ENCODE measurements at places on chromosomes 12 and 14. TPM values are rescaled to one million over a fixed set of nuclear protein-coding genes. Genes with fewer than 3 reads are reported as not detected.

DENND5B gene
- total RNA-seq, result 0.43 TPM

CABP1 gene
- total RNA-seq, result 0.50 TPM

NR1H4 gene
- total RNA-seq, result not detected

IL23A gene
- 41.3 TPM for total RNA-seq

GPR135 gene
- total RNA-seq, result 1.5 TPM

HOXC11 gene
- not detected for total RNA-seq

CLEC6A gene
- total RNA-seq, result not detected

DNA sequence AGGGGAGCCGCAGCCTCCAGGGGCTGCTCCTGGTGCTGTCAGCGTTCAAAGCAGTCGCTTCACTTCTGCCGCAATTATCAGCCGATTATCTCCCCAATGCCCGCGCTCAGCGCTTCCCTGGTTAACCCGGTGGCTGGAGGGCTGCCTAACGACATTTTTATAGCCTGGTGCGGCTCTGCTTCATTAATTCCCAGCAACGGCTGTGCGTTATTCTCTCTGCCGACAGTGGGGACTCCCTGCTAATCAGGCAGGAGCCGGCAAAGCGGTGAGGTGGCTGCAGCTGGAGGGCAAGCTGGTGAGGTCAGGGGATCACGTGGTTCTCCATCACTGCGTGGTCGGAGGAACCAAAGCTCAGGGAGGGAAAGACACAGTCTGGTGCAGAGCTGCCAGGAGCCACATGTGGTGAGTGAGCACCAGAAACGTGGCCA lies 62.9 kb downstream of the GLRX5 start:
- no peaks in the 10 kb centered on the region for H3K36me3 ChIP-seq
- DNase-seq, result peak; percentile 41
- H3K4me1 ChIP-seq, result no peaks in the 10 kb centered on the region
- no peak overlapping the region for H3K27ac ChIP-seq
- peaks cover 18% of the 10 kb centered on the region for H3K27me3 ChIP-seq

GRCh38 chr12:115504306-115505290 lies 772.9 kb downstream of the MED13L start:
- H3K4me1 ChIP-seq, result no peaks in the 10 kb centered on the region
- H3K36me3 ChIP-seq, result no peaks in the 10 kb centered on the region
- no peak overlapping the region for H3K4me3 ChIP-seq
- no peak for DNase-seq

DNA sequence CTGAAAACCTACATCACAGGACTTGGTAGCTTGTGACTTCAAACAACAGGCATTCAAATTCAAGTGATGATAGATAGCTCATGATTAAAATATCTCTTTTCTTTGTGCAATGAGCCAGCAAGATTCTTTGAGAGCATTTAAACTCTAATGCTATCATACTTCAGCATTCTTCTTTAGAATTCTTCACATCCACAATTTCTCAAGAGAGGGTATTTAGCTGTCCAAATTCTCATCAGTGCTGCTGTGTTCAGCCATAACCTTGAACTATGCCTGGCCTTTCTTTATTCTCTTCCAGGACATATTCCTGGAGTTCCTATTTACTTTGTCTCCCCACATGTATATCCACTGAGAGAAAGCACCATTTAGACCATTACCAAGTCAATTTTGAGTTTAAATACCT lies 321.1 kb downstream of the EGLN3 start:
- no peaks in the 10 kb centered on the region for H3K4me1 ChIP-seq
- H3K36me3 ChIP-seq, result no peaks in the 10 kb centered on the region
- no peak for DNase-seq
- H3K27ac ChIP-seq, result no peak overlapping the region

GRCh38 chr12:20197411-20197810 lies 170.9 kb upstream of the PDE3A start:
- no peak for DNase-seq
- H3K4me1 ChIP-seq, result no peaks in the 10 kb centered on the region
- no peak overlapping the region for H3K4me3 ChIP-seq
- H3K36me3 ChIP-seq, result no peaks in the 10 kb centered on the region
- H3K27me3 ChIP-seq, result no peaks in the 10 kb centered on the region

GRCh38 chr12:2198005-2198501 lies 145.3 kb downstream of the CACNA1C start:
- no peaks in the 10 kb centered on the region for H3K36me3 ChIP-seq
- no peak for DNase-seq
- H3K4me1 ChIP-seq, result no peaks in the 10 kb centered on the region
- H3K27ac ChIP-seq, result no peak overlapping the region
- peaks cover 3% of the 10 kb centered on the region for H3K27me3 ChIP-seq

GRCh38 chr12:55797068-55797467 lies 20.5 kb downstream of the SARNP start:
- H3K27ac ChIP-seq, result no peak overlapping the region
- peak; percentile 25 for DNase-seq
- H3K27me3 ChIP-seq, result no peaks in the 10 kb centered on the region
- peaks cover 17% of the 10 kb centered on the region for H3K4me1 ChIP-seq

GRCh38 chr12:62471734-62472133 lies 5.1 kb downstream of the MON2 start:
- peaks cover 7% of the 10 kb centered on the region for H3K36me3 ChIP-seq
- no peak overlapping the region for H3K4me3 ChIP-seq
- H3K27ac ChIP-seq, result no peak overlapping the region
- no peaks in the 10 kb centered on the region for H3K27me3 ChIP-seq
- H3K4me1 ChIP-seq, result peaks cover 30% of the 10 kb centered on the region

GRCh38 chr12:46560874-46561273 lies 188.3 kb upstream of the SLC38A2 start:
- no peaks in the 10 kb centered on the region for H3K27me3 ChIP-seq
- H3K36me3 ChIP-seq, result peaks cover 9% of the 10 kb centered on the region
- no peak overlapping the region for H3K4me3 ChIP-seq
- H3K27ac ChIP-seq, result no peak overlapping the region

- H3K27me3 ChIP-seq, result no peaks in the 10 kb centered on the region
- no peaks in the 10 kb centered on the region for H3K36me3 ChIP-seq
- no peak for DNase-seq
- no peak overlapping the region for H3K27ac ChIP-seq
Measured at GRCh38 chr12:115172521-115172920, 488.5 kb upstream of the TBX3 start.

- no peaks in the 10 kb centered on the region for H3K27me3 ChIP-seq
- H3K27ac ChIP-seq, result no peak overlapping the region
- no peak for DNase-seq
- H3K4me3 ChIP-seq, result no peak overlapping the region
Measured at GRCh38 chr14:39203659-39204606, 28.9 kb downstream of the PNN start.

GRCh38 chr14:100828031-100828769 lies 2.3 kb downstream of the MEG3 start:
- H3K27me3 ChIP-seq, result peaks cover 37% of the 10 kb centered on the region
- no peak overlapping the region for H3K27ac ChIP-seq
- DNase-seq, result no peak
- no peak overlapping the region for H3K4me3 ChIP-seq
- H3K4me1 ChIP-seq, result peaks cover 5% of the 10 kb centered on the region

- peak; percentile 72 for DNase-seq
- peaks cover 34% of the 10 kb centered on the region for H3K4me1 ChIP-seq
- H3K4me3 ChIP-seq, result no peak overlapping the region
- H3K27me3 ChIP-seq, result peaks cover 19% of the 10 kb centered on the region
Measured at GRCh38 chr12:11958221-11959091, 112.3 kb upstream of the BCL2L14 start.

DNA sequence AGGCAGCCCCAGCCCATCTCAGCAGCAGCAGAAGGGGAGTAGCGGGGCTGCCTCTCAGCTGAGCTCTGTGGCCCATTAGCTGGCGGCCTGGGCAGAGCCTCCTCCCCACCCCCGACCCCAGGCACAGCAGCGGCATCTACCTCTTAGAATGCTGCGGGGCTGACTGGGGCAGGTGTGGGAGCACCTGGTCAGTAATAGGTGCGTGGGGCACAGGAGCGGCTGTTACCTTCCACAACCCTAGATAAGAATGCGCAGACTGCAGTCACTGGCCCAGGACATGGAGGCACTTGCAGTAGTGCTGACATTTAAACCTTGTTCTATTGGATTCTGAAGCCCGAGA lies 35.6 kb downstream of the SYNE3 start:
- DNase-seq, result no peak
- H3K4me3 ChIP-seq, result no peak overlapping the region
- peak overlapping the region; percentile 81 for H3K27ac ChIP-seq
- peaks cover 21% of the 10 kb centered on the region for H3K36me3 ChIP-seq
- peaks cover 45% of the 10 kb centered on the region for H3K4me1 ChIP-seq
- no peaks in the 10 kb centered on the region for H3K27me3 ChIP-seq

- peaks cover 4% of the 10 kb centered on the region for H3K4me1 ChIP-seq
- no peaks in the 10 kb centered on the region for H3K36me3 ChIP-seq
- no peak overlapping the region for H3K4me3 ChIP-seq
- no peak overlapping the region for H3K27ac ChIP-seq
- H3K27me3 ChIP-seq, result peaks cover 2% of the 10 kb centered on the region
Measured at GRCh38 chr12:101945369-101946232, 68.2 kb downstream of the DRAM1 start.

GRCh38 chr12:92436856-92437255 lies 265.9 kb upstream of the PLEKHG7 start:
- DNase-seq, result no peak
- H3K27me3 ChIP-seq, result no peaks in the 10 kb centered on the region
- no peak overlapping the region for H3K27ac ChIP-seq
- H3K4me3 ChIP-seq, result no peak overlapping the region

DNA sequence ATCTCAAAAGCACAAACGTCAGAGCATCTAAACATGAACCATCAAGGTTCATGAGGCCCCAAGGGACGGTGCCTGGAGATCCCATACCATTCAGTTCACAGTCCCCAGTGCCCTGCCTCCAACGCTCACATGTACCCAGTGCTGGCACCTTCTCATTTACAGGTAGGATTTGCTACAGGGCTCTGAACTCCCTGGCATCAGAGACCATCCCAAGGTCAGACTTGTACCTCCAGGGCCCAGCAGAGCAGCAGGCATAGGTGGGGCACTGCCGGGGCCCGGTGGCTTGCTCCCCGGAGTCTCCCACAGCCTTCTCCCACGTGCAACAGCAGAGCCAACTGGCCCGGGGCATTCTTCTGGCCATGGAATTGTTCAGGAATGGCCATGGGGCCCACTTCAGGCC lies 114.8 kb downstream of the BCL11B start:
- H3K36me3 ChIP-seq, result peaks cover 5% of the 10 kb centered on the region
- H3K27ac ChIP-seq, result no peak overlapping the region
- DNase-seq, result no peak
- H3K4me1 ChIP-seq, result peaks cover 13% of the 10 kb centered on the region
- no peaks in the 10 kb centered on the region for H3K27me3 ChIP-seq

DNA sequence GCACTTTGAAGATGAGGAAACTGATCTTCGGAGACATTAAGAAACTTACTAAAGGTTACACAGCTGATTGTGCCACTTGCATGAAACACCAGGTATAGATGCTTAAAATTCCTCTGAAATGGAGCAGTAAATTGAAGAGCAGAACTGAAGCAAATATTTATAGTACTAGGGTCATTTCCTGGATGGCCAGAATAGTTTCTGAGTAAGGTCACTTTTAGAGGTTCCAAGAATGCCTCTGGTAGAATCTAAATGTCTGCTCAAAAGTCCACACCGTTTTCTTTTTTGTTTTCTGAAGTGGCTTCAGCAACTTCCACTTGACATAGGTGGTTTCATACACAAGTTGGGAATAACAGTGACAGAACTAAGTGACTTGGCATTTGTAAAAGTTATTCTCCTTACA lies 19.4 kb downstream of the TPH2 start:
- no peak overlapping the region for H3K4me3 ChIP-seq
- H3K36me3 ChIP-seq, result no peaks in the 10 kb centered on the region
- DNase-seq, result no peak

DNA sequence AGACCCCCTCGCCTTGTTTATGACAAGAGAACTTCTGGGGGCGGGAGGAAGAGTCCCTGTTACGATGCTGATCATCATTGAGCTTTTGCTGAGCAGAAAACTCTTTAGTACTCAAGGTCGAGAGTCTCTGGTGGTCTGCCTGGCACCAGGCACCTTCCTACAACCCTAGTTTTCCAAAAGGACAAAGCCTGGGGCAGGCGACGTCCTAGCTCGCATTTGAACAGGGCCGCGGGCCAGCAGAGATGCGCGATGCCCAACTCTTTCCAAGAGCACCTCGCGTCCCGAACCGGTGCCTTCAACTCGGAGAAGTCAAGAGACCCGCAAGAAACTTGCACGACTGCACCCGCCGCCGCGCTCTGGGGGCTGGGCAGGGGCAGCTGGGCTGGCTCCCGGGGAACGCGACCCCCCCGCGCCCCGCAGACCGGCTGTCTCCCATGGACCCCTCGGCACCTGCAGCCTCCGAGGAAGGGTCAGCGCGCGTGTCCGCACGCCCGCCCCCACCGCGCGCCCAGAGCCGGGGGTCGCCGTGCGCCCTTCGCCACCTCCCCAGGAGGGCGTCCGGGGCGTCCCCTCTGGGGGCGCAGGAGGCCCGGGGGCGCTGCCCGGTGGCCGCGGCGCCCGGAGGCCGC lies 377 bp upstream of the BCL7A start:
- H3K4me1 ChIP-seq, result peaks cover 11% of the 10 kb centered on the region
- peak overlapping the region; percentile 92 for H3K4me3 ChIP-seq
- peak; percentile 35 for DNase-seq
- peaks cover 13% of the 10 kb centered on the region for H3K27me3 ChIP-seq
- peak overlapping the region; percentile 71 for H3K27ac ChIP-seq

- peaks cover 53% of the 10 kb centered on the region for H3K27me3 ChIP-seq
- DNase-seq, result peak; percentile 23
- H3K36me3 ChIP-seq, result no peaks in the 10 kb centered on the region
- peak overlapping the region; percentile 60 for H3K4me3 ChIP-seq
Measured at GRCh38 chr12:109310247-109311125, 1.4 kb upstream of the FOXN4 start.

DNA sequence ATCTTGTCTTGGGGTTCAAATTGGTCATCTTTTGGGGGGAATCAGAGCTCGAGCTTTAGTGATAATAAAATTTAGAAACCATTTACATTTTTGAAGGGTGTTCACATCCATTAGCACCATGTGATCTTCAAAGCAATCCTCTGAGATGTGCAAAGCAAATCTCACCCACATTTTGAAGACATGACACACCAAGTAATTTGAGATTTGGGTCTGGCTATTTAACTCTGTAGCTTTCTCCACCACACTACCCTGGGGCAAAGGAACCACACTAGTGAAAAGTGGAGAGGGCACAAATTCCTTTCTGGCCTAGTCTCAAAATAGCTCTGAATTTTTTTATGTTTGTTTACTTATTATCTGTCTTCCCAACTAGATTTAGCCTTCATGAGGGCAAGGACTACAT lies 46.6 kb upstream of the TMEM233 start:
- no peaks in the 10 kb centered on the region for H3K4me1 ChIP-seq
- DNase-seq, result no peak
- peaks cover 21% of the 10 kb centered on the region for H3K27me3 ChIP-seq
- H3K36me3 ChIP-seq, result no peaks in the 10 kb centered on the region

- no peak overlapping the region for H3K4me3 ChIP-seq
- H3K4me1 ChIP-seq, result no peaks in the 10 kb centered on the region
Measured at GRCh38 chr14:29900609-29901350, 26.9 kb downstream of the PRKD1 start.

Measured in activated CD8-positive, alpha-beta T cell treated with anti-CD3 and anti-CD28 coated beads for 36 hours (primary cell).